ENCODE measurements at places on chromosomes 1 and 21. TPM values are rescaled to one million over a fixed set of nuclear protein-coding genes. Genes with fewer than 3 reads are reported as not detected.

TENT5C gene
- total RNA-seq: 8.0 TPM

SYPL2 gene
- 0.22 TPM for total RNA-seq

CFHR3 gene
- total RNA-seq: 0.11 TPM

XCL2 gene
- total RNA-seq: not detected
